ENCODE measurements at places on chromosomes 2 and 18. TPM values are rescaled to one million over a fixed set of nuclear protein-coding genes. Genes with fewer than 3 reads are reported as not detected.

DNA sequence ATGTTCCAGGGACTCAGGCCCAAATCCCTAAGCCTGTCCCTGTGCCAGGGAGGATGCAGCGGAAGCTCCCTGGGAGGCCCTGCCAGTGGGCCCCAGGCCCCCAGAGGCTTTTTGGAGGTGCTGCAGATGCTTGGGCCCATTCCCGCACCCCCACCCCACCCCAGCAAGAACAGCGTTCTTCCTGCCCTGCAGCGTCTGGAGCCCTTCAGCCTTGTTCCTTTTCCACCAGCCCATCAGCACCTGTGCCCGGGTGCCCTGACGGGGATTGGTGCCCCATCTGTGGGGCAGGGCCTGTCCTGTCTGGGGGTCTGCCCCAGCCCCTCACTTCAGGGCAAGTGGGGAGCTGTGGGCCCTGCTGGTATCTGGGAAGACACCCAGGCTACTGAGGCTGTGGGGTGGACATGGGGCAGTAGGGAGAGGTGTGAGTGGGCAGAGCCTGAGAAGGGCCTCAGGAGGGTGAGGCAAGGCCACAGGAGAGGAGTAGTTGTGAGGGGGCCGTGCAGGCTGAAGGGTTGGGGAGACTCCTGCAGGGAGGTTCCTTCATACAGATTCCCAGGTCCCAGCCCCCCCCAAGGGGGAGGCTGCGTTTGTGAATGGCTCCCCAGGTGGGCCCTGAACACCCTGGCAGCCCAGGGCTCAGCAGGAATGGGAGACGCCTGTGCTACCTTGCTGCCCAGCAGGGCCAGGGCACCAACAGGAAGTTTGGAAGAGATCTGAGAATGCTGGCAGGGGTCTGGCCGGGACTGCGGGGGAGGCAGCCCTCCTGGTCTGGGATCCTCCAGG, 2.4 kb downstream of the RNPEPL1 start:
- peaks cover 29% of the 10 kb centered on the region for H3K4me1 ChIP-seq
- no peaks in the 10 kb centered on the region for H3K27me3 ChIP-seq
- H3K27ac ChIP-seq: no peak overlapping the region
- no peak overlapping the region for H3K4me3 ChIP-seq
- no peak for DNase-seq
- peaks cover 41% of the 10 kb centered on the region for H3K36me3 ChIP-seq

GRCh38 chr2:197251576-197251975, 59.0 kb downstream of the ANKRD44 start:
- H3K36me3 ChIP-seq: no peaks in the 10 kb centered on the region
- no peaks in the 10 kb centered on the region for H3K27me3 ChIP-seq
- DNase-seq: no peak

Gene RAPGEF4
- 10.1 TPM for total RNA-seq

Gene UGT1A1
- total RNA-seq: not detected

Gene FAM228B
- 20.5 TPM for total RNA-seq

Gene MC5R
- total RNA-seq: not detected

Gene SOS1
- total RNA-seq: 36.6 TPM
